Daoy (cell line): ENCODE measurements at places on chromosomes 5 and 9. TPM values are rescaled to one million over a fixed set of nuclear protein-coding genes. Genes with fewer than 3 reads are reported as not detected.

DNA sequence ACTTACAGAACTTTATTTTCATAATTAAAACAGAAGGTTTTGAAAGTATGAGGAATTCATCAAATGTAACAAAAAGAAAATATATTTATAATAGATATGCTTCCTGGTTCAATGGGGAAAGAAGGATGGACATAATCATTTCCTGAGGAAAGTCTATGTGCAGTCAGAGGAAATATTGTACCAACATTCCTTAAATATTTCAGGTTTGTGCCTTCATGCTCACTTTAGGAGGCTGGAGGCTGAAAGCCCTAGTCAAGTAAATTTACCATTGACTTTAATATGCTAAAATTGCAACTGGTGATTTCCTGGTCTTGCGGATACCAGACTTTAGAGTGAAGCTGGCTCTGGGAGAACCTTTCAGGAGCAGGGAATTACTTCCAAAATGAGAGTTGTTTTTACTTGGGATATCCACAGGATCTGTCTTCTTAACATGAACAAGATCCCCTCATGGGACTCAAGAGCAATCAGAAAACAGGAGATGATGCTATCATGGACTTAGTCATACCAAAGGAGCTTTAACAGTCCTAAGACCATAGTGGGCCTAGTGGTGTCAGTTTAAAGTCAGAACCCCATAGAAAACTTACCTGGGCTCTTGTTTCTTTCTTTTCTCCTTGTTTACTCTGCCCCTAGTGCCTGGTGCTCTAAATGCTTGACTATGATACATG lies 762.8 kb upstream of the GRAMD2B start:
- DNase-seq, result no peak

GRCh38 chr5:34584165-34584564 lies 72.0 kb upstream of the RAI14 start:
- no peak for DNase-seq

- no peak for DNase-seq
These were observed 278.4 kb upstream of the IRX1 start for GRCh38 chr5:3317051-3317795.

DNA sequence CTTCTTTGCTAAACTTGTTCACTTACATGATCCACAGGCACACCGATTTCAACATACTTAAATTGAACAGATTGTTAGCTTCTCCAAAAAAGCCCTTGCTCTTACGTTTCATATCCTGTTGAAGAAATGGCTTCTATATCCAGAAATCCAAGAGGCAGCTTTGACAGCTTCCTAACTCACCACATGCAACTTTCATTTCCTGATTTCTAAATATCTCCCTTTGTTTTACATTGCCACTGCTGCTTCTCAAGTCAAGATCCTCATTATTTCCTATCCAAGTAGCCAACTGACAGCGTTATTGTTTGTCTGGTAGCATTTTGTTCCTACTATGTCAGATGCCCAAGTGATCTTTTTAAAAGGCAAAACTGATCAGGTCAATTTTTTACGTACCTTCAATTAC lies 913.2 kb upstream of the TYRP1 start:
- DNase-seq, result no peak

DNA sequence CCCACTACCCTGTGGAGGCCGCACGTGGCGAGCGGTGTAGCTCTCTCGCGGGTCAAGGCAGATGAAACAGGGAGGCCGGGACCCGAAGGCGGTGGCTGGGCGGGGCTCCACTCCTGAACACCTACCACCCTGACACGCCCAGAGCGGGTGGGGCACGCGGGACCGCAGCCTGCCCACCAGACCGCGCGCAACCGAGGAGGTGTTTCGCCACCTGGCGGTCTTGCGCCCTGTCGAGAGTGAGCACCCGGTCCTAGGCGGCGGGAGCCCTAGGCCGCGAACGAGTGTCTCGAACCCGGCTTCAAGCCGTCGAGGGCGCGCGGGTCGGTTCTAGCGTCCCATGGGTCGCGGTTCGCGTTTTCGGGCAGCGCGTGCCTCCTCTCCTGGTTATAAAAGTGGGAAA lies 2.2 kb upstream of the EXOSC3 start:
- DNase-seq, result no peak

DNA sequence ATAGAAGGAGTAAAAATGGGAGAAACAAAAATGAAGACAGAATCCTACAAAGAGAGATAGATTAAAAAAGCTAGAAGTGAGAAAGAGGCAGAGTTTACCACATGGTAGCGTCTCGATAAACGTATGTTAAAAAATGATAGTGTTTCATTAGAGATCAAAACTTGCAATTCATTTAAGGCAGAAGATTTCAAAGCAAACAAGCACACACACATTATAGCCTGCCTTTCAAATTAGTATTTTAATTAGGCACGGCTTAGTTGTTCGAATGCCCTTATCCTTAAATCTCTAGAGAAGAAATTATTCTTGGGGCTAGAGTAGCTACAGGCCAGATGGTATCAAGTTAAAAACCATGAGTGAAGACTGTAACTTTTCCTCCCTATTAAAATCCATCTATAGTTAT lies 6.0 kb downstream of the STOM start:
- no peak for DNase-seq

DNA sequence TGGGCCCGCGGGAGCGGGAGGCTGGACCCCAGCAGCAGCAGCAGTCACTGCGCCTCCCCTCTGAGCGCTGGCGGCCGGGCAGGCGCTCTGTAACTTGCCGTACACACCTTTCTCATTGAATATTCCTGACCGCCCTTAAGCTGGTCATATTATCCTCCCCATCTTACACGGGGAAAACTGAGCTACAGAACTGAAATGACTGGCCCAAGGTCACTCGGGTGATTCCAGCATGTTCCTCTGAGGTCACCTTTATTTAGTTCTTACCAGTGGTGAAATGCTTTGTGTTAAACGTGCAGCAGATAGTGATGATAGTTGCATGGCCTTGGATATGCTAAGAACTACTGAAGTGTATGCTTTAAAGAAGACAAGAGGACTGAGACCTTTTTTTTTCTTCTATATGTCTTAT lies 607 bp downstream of the UQCRQ start:
- DNase-seq, result no peak

- no peak for DNase-seq
These were observed 24.8 kb downstream of the TSPAN17 start for GRCh38 chr5:176671890-176672747.

- no peak for DNase-seq
These were observed 279.2 kb upstream of the TYRP1 start for GRCh38 chr9:12413986-12414385.

DNA sequence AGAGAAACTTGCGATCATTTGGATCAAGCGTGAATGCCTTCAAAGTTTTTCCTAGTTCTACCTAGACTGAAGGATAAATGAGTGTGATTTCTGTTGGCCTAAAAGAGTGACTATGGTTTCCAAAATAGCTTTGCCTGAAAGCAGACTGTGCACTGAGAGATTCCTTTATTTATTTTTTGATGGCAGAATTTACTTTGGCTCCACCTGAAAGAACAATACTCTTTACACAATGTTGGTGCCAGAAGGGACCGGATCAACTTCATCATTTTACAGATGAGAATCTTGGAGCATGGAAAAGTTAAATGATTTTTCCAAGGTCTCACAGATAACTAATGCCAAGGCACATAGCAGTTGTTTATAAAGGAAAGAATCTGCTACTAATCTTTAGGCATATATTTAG lies 199.6 kb downstream of the KCTD16 start:
- DNase-seq, result no peak

GRCh38 chr9:136969150-136969549 lies 8.2 kb upstream of the PTGDS start:
- DNase-seq, result no peak

- DNase-seq, result no peak
These were observed 62.3 kb downstream of the NRG2 start for GRCh38 chr5:139980765-139981164.

DNA sequence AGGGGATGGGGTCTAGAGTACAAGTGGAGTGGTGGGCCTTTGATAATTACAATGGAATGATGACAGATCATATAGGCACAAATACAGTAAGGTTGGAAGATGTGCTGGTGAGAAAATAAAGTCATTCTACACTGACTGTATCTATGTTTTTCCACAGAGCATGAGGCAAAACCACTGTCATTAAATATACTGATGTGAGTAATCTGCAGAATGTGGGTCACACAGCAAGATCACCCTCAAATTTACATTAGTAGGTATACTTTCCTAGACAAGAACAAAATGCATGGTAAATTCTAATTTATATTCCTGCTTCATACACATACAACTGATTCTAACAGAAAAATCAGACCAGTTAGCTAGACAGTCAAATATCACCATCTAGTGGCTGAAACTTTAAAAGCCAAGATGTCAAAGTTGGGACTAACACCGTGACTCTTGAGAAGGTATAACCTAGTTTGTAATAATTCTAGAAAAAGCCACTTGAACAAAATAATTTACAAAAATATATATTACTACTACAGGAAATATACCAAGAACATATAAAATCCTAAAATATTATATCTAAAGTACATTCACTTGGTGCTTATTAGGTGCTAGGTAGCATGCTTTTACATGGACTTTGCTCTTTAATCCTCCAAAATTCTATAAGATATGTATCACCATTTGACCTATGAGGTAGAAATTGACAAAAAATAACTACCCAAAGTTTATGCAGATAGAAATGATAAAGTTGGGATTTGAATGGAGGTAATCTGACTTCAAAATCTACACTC lies 19.5 kb downstream of the TTC33 start:
- DNase-seq, result peak; percentile 44

- peak; percentile 53 for DNase-seq
These were observed 195.4 kb downstream of the HSPA4 start for GRCh38 chr5:133247151-133247709.

GRCh38 chr9:114105236-114105635 lies 6.1 kb upstream of the KIF12 start:
- DNase-seq, result no peak

DNA sequence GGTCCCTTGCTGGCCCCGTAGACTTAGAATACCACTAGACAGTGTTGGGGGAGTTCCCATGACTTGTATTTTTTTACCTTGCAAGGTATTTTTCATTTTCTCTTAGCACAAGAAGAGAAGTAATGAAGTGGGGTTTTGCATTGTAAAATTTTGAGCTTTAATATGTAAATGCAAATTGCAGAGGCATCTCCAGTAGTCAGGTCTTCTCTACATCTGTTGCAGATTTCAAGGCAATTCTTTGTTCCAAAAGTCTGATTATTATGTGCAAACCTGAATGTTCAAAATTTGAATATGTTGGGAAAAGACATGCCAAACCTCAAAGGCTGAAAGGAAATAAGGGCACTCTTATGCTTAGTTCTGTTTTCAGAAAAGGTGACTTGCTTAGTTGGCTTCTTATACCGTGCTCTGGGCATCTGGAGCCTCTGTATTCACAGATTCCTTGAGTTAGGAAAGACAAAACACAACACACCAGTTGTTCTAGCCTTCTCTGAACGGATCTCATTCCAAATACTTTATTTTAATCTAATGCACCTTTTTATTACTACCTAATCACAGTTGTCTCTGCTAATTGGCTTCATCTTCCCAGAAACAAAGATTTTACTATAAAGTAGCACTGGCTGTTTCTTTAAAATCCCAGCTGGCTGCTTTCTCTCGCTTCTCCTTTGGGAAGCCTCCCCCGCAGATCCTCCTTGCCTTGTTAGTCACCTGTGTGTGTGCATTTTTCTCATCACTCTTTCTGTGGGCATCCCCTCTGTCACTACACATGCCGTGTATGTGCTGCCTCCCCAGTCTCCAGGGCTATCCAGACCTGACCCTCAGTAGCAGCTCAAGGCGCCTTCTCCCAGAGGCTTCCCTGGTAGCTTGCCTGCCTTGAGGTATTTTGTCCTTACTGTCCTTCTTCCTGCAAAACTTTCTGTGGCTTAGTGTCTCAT lies 138.2 kb downstream of the TLE4 start:
- no peak for DNase-seq

GRCh38 chr9:128912270-128912853 lies 8.4 kb upstream of the PHYHD1 start:
- peak; percentile 91 for DNase-seq

DNA sequence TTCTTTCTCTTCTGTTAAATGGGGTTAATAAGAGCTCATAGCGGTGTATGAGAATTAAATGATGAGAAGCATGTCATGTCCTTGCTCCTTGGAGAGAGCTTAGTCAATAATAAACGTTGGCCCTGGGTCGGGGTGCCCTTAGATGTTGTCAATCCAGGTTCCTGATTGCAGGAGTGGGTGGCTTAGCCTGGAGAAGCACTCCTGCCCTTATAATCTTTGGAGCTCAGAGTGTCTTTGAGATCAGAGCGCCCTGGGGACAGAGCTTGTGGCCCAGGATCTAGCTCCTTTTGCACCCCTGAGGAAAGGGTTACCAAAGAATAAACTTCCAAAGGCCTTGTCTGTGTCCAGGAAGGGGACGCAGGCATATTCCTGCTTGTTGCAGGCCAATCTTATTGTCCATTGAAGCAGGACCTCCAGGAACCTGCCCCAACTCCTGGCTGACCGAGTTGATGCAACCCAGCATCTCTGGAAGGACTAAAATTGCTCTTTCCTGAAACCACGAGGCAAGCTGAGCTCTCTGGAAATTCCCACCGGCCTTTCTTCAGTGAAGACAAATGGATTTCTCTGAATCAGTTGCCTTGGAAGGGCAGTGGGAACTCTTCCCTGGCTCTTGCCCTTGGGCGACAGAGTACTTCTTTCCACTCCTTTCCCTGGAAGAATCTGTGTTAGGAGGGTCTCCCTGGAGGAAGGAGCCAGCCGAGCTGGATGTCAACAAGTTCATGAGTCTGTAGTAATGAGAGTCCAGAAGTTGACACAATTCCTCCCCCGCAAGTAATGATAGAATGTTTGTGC lies 6.4 kb upstream of the AMBP start:
- DNase-seq, result no peak

The PLAC8L1 gene
- 0.83 and 0.91 TPM in 2 replicates for total RNA-seq

The LECT2 gene
- not detected in 2 replicates for total RNA-seq

The BAAT gene
- 0.29 TPM in 1 of 2 replicates, not detected in the other for total RNA-seq

The ECSCR gene
- total RNA-seq, result 0.23 and 2.4 TPM in 2 replicates

The GRAMD2B gene
- 4.1 and 10.4 TPM in 2 replicates for total RNA-seq

The CDC20B gene
- not detected in 2 replicates for total RNA-seq

The C5orf52 gene
- not detected in 2 replicates for total RNA-seq

The SFXN1 gene
- 139 and 168 TPM in 2 replicates for total RNA-seq

The NUTM2G gene
- total RNA-seq, result under 0.01 TPM in 1 of 2 replicates, not detected in the other

The FNIP1 gene
- total RNA-seq, result 27.8 and 28.9 TPM in 2 replicates

The KIF12 gene
- not detected in 2 replicates for total RNA-seq

The CCDC183 gene
- 0.23 TPM in 1 of 2 replicates, not detected in the other for total RNA-seq
